ENCODE measurements at places on chromosomes 5 and 9.

DNA sequence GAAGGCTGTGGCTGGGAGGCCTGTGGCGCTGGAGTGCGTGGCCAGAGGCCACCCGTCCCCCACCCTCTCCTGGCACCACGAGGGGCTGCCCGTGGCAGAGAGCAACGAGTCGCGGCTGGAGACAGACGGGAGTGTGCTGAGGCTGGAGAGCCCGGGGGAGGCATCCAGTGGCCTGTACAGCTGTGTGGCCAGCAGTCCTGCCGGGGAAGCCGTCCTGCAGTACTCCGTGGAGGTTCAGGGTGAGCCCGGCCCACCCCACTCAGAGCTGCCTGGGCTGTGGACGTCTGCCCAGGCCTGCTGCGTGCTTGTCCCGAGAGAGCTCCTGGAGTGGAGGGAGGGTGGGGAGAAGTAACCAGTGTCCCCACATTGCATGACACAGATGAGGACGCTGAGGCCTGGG lies 89.2 kb downstream of the HMCN2 start:
- no peak for DNase-seq

GRCh38 chr5:170534177-170534576 lies 30.4 kb downstream of the KCNIP1 start:
- DNase-seq, result no peak

GRCh38 chr9:114264806-114265550 lies 57.9 kb upstream of the ORM1 start:
- no peak for DNase-seq

DNA sequence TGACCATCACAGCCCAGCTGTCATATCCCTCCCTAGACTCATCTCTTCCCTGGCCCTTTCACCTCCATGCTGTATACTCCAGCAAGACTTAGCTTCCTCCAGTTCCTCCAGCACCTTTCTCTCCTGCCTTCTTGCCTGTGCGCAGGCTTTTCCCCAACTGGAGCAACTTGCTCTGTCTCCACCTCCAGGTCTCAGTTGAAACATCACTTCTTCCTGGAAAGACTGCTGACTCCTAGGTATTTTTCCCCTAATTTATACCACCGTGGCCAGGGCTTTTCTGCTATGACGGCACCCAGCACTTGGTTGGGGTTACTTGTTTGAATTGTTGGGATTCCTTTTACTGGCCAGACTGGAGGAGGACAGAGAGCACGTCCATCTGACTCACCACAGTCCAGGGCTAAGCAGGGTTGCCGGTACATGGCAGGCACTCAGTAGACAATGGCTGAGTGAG lies 67.5 kb downstream of the KCNIP1 start:
- no peak for DNase-seq

DNA sequence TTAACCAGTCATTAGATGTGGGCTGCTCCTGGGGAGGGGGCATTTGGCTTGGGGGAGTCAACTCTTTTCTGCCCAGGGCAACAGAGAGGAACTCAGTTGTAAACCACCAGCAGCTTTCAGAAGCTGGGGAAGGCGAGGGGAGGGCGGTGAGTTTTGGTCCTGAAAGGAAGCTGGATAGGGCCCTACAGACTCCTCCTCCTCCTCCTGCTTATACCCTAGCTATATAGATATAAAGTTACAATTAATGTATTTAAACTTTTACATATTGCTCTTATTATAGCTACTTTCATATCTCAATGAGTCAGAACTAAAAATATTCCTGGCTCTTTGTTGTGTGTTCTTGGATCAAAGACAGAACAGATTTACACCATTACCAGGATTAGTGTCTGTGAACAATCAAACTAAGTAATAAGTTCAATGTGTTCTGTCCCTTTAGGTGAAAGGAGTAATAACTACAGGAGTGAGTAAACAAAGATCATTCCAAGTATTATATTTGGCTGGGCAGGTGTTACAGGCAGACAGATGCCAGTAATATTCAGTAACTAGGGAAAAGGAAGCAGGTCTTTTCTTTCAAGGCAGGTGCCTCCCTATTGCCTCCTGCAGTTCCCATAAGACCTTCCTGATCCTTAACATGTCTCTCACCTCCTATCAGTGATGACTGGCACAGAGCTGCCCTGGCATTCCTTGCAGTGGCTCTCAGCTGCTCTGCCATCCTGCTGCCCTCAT lies 20.5 kb upstream of the VPS13A start:
- no peak for DNase-seq

DNA sequence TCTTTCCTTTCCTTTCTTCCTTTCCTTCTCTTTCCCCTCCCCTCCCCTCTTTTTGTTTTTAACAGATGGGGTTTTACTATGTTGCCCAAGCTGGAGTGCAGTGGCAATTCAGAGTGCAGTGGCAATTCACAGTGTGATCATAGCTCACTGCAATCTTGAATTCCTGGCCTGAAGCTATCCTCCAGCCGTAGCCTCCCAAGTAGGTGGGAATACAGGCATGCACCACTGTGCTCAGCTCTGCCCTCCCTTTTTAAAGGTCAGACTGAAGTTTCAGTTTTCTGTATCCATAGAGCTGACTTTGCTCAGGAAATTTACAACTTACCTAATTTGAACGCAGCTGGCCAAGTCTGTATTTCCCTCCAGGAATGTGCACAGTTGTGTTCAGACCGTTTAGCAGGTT lies 696 bp downstream of the CCL28 start:
- no peak for DNase-seq

- no peak for DNase-seq
Measured at GRCh38 chr9:37503736-37504135, 18.0 kb downstream of the POLR1E start.

- DNase-seq, result no peak
Measured at GRCh38 chr9:135447126-135447525, 32.5 kb upstream of the PPP1R26 start.

- no peak for DNase-seq
Measured at GRCh38 chr5:103801681-103802080, 239.1 kb upstream of the NUDT12 start.

- DNase-seq, result no peak
Measured at GRCh38 chr5:115246361-115246991, 16.2 kb downstream of the PGGT1B start.

DNA sequence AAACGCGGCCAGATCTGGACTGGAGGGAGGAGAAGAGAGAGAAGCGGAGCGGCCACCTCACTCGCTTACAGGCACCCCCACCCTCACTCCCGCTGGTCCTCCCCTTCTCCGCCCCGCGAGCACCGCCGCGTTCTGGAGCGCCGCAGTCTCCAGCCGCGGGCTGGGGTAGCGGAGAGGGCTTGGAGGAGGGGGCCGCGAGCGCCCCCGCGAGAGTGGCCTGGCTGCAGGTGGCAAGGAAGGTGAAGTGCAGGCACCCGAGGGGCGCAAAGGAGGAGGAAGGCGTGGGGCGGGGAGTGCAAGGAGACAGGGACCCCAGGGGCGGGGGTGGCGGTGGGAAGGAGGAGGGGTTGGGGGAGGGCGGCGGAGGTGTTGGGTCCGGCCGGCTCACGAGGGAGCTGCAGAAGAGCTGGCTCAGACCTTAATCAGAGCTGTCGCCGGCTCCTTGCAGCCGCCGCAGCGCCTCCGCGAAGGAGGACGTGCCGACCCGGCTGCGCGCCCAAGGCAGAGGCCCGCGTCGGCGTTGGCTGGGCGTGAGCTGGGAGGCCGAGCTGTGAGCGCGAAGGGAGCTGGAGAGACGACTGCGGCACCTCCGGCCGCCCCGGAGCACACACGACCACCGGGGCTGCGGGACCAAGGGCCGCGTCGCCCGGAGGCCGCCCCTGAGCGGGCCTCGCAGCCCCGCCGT lies at the start of gene DMRT3:
TSS of gene DMRT3 (plus strand) at position 398 of the 685 bp plus-strand sequence. CDS start 347 bp downstream, outside the sequence.
- no peak for DNase-seq
